ENCODE measurements at places on chromosomes 3 and 15.

DNA sequence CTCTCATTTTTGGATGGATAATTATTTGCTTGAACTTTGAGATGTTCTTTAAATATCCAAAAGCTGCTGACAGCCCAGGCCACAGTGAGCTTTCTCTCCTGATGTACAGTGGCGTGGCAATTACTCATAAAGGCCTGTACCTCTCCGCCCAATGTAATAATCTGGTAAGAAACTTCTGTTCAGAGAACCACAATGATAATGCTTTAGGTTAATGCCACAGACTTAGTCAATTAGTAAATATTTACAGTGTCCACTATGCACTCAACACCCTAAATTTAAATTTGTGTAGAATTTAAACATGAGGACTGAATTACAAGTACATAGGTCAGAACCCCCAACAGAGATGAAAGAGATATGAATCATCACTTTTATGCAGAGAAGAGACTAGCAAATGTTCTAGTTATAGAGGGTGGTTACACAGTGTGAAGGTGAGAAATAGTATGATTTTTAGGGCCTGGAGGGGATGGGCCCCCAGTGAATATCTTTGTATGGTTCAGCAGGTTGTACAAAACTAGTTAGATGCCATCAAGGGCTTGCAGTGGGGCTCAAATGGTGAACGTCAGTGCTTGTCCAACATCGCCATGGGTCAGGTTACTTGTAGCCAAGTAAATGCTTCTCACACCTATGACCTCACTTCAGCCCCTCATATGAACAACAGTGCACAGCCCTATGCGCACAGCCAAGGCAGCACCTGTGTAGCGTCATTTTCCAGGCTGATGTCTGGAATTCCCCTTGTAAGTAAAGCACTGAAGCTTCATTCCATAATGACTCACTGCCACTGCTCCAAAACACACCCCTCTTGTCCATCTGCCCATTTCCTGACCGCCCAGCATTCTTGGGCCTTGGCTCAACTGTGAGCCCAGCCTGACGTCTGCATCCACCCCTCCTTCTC is 13.3 kb downstream of the ABHD2 start:
- peak; percentile 97 for DNase-seq

- no peak for DNase-seq
These were observed 556 bp downstream of the CAMK2N2 start for GRCh38 chr3:184260724-184261269.

GRCh38 chr3:16893618-16894200 is 9.0 kb downstream of the PLCL2 start:
- no peak for DNase-seq

DNA sequence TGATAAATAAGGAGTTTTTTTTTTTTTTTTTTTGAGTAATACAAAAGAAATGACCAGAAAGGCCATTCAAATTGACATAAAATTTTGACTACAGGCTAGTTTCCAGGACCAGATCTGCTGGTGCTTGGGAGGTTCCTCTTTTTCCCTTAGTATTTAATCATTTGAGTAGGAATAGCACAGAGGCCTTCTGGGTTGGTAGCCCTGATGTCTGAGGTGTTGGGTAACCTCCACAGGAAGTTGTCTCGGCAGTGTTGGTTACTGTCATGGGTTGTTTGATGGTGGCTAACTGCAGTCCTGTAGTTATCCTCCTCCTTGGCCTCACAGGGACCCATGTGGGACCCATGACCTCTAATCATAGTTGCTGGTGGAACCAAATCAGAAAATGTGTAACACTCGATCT is 91.1 kb downstream of the USP13 start:
- no peak for DNase-seq

DNA sequence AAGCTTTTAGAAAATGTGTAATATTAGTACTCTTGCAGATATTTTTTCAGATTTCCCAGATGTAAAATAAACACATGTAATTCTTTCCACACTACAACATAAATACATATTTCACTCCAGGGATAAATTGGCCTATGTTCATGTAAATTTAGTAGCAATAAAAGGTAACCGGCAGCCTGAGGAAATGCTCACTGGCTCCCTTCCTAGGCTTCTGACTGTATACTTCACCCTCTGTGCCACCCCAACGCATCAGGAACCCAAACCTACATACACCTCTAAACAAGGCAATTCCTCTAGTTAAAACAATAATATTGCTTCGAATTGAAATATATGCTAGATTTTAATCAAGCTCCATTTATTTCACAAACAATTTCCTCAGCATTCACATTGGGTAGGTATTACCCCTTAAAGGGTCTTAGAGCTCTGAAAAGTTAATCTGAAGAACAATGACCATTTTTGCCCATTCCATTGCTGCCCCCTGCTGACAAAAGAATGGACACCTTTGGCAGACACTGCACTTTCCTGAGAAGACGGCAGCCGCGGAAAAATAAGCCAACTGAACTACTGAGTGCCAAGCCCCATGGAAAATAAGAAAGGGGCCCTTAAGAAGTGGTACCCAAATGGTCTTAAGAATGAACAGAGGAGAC is 212.5 kb downstream of the OSBPL10 start:
- DNase-seq = peak; percentile 2

DNA sequence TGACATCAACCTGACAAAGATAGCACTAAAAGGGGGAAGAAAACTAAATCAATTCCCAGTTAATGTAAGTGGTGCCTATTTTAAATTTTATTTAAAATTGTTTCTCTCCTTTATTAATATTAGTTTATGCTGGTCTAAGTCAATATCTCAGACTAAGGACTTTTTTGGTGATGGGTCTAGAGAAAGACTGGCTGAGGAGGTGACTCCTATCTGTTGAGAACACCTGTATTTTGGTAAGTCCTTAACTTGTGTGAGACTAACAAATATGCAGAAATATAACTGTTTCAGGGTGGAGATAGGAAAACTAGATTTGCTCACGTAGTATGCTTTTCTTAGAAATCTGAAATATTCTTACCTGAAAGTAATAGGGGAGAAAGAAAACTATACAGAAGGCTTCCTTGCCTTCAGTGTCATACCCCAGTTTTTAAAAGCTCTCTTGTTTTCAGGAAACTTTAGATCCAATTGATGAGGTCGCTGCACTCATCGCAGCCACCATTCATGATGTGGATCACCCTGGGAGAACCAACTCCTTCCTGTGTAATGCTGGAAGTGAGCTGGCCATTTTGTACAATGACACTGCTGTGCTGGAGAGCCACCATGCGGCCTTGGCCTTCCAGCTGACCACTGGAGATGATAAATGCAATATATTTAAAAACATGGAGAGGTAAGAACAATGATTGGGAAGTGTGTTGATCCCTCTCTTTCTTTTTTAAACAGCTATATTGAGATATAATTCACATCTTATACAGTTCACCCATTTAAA is 138.9 kb downstream of the PDE8A start:
- DNase-seq = no peak

- no peak for DNase-seq
These were observed 7.0 kb upstream of the HHATL start for GRCh38 chr3:42709621-42710020.

DNA sequence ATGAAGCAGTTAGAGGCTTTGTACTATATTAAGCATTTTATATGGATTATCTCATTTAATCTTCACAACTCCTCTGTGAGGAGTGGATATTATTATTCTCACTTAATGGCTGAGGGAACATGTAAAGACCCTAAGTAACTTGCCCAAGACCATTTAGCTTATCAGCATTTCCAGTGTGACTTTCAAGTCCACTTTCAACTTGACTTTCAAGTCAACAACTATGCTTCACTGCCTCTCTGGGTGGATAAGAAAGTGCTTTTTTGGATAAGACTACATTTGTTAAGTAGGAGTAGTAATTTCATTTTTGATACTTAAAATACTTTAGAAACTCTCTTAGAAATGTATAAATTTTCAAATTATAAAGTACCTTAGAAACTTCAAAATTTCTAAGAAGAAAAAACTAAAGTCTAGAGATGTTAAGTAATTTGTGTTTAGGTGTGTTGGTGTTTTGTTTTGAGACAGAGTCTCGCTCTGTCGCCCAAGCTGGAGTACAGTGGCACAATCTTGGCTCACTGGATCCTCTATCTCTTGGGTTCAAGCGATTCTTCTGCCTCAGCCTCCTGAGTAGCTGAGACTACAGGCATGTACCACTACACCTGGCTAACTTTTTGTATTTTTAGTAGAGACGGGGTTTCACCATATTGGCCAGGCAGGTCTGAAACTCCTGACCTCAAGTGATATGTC is 71.8 kb downstream of the MINDY2 start:
- no peak for DNase-seq

GRCh38 chr3:148435534-148435933 is 262.2 kb upstream of the AGTR1 start:
- DNase-seq = no peak

DNA sequence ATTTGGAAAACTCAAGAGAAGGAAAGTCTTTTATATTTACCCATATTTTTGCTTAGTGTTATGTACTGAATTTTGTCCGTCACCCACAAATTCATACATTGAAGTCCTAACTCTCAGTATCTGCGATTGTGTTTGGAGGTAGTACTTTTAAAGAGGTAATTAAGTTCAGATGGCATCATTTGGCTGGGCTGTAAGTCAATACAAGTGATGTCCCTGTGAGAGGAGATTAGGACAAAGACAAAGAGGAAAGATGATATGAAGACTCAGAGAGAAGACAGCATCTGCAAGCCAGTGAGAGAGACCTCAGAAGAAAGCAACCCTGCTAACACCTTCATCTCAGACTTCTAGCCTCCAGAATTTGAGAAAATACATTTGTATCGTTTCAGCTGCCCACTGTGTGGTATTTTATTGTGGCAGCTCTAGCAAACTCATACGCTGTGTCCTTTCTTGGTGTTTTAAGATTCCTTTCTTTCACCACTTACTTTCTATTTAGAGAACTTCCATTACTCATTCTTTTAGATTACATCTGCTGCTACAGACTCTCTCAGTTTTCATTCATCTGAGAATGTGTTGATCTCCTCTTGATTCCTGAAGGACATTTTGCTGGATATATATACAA is 17.0 kb downstream of the LRCH3 start:
- DNase-seq = no peak

DNA sequence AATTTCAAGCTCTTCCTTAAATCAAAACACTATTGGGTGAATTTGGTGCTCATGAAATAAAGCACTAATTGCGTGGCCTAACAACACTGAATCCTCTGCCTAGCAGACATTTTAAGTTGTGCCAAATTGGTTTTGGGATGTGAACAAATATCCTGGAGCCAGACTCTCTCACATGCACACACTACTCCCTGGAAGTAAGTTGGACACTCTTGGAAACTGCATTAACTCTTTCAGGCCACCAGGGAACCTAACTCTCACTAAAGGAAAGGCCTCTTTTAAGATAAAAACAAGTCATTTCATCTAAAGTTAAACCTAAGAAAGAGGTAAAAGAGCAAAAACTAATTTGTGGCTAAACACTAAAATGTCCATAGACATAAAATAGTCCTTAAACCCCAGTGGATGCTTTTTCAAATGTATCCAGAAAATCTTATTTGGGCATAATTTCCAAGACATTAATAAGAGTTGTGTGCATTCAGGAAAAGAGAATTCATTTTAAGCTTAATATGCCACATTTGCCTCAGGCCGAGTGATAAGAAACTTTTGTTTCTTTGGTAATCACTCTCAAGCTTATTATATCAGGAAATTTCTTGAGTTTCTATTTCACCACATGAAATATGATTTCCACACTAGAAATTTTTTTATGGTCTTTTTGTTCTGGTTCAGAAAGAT is 61.8 kb downstream of the ZBTB20 start:
- no peak for DNase-seq

DNA sequence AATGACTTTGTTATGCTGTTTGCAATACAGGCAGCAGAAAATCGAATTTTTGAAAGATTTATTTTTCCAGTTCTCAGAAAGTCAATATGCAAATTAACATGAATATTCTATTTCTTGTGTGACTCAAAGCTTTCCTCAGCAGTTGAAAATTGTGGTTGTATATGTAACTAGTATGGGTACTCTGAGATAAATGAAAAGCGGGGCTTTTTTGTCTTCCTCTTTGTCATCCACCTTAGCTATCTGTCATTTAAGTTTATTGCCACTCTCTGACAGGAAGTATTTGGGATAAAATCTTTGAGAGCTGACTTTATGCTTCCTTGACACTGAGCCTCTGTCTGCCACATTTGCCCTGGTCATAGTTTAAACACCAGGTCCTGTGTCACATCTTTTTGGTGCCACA is 91.5 kb downstream of the ATG7 start:
- no peak for DNase-seq

- DNase-seq = no peak
These were observed 19.3 kb upstream of the GPX1 start for GRCh38 chr3:49377483-49377882.

DNA sequence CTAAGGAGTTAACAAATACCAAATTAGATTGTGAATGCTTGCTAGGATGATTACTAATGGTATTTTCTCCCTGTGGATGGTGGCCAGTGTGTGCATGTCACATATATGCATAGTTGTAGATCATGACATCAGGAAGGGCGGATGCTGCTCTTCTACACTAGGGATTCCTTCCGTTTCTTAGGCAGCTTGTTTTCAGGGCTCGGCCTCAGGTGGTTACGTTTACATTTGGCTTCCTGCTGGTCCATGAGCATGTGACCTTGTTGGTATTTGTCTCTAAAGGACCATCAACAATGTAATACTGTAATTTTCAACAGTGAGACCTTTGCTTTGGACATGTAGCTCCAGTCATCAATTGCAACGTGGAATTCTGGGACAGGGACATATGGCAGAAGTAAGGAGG is 221.4 kb downstream of the NR1D2 start:
- no peak for DNase-seq

GRCh38 chr3:112774293-112774926 is 72.3 kb downstream of the CD200R1L start:
- DNase-seq = peak; percentile 24

GRCh38 chr3:144119633-144120032 is 148.0 kb downstream of the DIPK2A start:
- DNase-seq = no peak

DNA sequence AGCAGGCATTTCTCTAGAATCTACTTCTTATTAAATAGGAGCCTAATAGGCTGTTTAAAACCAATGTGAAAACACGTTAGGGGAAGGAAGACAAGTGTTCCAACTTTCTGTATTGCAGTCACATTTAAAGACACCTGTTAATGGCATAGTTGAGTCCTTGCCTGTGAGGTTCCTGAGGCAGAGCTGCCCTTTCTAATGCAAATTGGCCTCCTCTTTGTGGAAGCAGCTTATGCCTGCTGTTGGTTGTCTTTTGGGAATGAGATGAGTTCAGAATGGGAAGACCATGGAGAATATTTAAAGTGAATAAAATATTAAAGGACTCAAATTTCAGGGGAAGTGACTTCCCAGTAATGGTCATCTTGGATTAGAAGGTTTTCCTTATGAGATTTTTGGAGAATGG is 51.2 kb downstream of the NEK11 start:
- DNase-seq = no peak

DNA sequence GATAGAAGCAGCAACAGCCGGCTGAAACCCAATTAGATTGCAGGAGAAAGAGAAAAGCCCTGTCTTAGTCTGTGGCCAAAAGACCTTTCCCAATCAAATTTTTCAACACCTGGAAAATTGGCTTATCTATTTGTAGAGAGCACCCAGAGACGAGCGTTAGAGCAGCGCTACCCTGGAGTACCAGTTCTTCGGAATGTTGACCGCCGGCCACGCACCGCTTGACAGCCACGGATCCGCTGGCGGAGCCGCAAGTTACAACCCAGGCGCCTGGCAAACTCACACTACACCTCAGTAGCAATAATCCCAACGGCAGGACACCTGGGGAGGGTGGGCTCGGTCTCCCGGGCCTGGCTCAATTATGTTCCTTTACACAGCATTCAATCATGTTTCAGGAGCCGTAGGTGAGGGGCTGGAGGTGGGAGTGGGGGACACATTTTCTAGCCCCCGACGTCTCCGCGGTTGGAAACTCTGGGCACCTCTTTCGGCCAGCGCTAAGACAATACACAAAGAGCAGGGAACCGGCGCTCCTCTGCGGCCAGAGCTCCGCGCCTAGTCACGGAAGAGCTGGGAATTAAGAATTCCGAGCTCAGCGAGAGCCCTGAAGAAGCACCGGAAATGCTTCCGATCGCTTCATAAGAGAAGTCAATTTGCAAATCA is 1.2 kb downstream of the MB21D2 start:
- DNase-seq = no peak

Data from Panc1 (cell line).